Posterior cingulate gyrus (tissue), 11 donors: ENCODE measurements at places on chromosomes 1 and 21.

DNA sequence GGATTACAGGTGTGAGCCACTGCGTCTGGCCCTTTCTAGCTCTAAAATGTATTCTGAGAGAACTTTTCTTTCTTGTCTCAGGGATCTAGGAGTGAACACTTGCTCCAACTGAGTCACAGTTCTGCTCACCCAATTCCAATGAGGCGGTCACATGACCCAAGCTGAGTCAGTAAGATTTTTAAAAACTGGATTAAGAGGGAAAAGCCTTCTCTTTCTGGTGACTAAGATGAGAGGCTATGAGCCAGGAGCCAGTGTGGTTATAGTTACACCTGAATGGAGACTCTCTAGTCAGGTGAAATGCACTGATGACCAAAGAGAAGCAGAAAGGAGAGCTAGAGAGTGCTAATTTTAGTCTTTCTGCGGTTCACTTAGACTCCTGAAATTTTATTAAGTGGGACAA is 9.5 kb upstream of the DEPDC1 start:
- no peak for DNase-seq

DNA sequence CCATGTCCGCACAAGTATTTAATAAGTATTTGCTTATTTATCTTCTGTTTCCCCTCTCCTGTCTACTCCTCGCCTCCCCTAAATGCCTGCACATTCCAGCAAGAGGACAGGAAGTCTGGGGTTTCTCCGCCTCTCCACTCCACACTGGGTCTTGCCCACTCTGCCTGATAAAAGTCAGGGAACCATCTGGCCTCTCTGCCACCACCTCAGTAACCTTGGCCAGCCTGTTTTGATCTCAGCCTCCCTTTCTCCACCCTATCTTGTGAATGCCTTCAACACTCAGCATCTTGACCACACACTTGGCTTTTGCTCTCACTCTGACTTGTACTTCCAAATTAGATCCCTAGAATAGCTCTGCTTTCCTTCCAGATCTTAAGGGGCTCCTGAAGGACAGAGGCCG is 165.3 kb upstream of the UBE2U start:
- no peak for DNase-seq

DNA sequence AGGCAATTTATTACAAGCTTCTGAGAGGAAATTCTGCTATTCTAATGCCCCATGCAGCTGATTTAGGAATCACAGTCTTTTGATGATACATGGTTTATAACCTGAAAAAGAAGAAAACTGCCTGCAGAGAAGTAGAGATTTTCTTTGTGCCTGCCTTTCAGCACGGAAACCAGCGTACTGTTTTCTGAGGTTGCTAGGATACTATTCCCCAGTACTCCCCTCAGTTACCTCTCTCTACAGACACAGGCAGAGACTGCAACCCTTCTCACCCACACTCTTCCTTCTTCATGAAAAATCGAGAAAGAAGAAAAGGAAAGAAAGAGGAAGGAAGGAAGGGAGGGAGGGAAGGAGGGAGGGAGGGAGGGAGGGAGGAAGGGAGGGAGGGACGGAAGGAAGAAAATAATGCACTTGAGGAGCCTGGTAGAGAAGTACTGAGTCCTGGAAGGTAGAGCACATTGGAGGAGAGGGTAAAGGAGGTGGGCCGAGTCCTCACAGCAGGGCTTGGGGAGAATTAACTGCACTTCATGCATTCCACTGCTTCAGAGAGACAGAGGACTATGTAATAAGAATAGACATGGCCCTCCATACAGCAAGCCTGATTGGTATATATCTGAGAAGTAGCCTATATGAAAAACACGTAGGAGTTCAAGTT is 21.9 kb downstream of the RGS2 start:
- no peak for DNase-seq

DNA sequence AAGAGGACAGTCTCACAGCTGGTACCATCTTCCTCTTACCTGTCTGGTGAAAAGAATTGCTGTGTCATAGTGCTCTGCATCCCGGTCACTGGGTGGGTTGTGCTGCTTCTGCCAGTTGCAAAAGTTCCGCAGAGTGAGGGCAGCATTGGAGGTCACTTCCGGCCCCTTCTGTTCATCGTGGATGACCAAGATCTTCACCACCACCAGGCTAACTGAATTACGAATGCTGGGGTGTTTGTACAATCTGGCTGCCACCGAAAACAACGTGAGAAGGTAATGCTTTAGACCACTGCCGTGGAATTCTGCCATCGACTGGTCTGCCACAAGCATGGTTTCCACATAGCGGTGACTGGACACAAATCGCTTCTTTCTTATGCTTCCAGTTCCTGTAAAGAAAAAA is 2.9 kb downstream of the ADAMTS1 start:
- DNase-seq: no peak

DNA sequence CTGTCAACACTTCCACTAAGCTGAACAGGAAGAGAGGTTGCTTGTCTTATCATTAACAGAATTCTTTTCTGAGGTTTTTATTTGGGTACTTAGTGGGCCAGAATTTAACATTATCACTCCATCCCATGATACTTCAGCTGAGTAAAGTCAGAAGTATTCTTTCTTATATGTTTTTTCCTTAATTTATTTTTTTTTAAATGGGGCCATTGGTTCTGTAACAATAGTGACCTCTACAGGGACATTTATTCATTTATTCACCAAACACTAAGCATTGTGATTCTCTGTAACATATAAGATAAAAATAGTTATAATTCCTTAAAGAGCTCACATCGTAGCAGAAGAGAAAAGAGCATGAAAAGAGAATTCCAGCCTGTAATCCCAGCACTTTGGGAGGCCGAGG is 9.8 kb downstream of the GREM2 start:
- no peak for DNase-seq

DNA sequence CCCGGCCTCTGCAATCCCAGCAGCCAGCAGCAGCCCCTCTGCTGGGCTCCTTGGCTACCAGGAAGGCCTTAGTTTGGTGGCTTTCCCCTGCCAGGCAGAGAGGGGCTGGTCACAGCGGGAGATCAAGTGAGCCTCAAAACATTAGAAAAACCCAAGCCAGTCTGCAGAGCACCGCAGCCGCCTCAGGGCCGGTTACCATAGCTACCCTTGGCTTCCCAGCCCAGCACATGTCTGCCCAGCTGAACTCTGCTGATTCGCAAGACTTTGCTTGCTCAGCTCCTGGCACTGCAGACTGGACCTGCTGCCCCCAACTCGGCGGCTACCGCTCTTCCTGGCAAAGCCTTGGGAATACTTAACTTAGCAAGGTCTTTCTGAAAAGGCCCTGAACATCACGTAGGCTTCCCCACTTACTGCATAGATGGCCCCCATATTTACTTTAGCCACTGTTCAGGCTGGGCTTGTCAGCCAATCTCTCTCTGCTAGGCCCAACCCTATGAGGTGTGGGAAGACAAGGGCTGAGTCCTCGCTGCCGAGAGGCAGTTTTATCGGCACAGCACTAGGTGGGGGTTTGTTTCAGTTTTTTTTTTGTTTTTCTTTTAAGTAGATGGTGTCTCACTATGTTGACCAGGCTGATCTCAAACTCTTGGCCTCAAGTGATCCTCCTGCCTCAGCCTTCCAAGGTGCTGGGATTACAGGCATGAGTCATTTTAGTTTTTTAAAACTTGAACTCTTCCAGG is 28.6 kb upstream of the PLEKHG5 start:
- DNase-seq: peak; percentile 68

DNA sequence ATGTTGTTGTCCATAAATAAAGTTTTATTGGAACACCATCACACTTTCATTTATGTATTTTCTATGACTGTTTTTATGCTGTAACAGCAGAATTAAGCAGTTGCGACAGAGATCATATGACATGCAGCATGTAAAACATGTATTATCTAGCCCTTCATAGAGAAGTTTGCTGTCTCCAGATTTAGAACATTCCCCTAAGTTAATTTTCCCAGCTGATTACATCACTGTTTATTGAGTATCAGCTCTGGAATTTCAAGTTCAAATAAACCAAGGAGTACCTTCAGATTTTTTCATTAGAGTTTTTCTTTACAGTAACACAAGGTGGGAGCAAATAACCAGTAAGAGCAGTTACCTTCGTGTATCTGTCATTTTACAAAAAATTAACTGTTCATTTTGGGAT is 792.8 kb downstream of the USP25 start:
- no peak for DNase-seq

- no peak for DNase-seq
Observed at GRCh38 chr1:246001142-246001836, 505.8 kb downstream of the SMYD3 start.

GRCh38 chr21:36419996-36420395 is 34.8 kb downstream of the CHAF1B start:
- DNase-seq: peak; percentile 68

GRCh38 chr1:41847733-41848132 is 71.0 kb downstream of the HIVEP3 start:
- no peak for DNase-seq

- no peak for DNase-seq
Observed at GRCh38 chr1:214476986-214477870, 74.2 kb downstream of the PTPN14 start.

GRCh38 chr1:92728697-92729096 is 56.2 kb downstream of the EVI5 start:
- no peak for DNase-seq

- no peak for DNase-seq
Observed at GRCh38 chr1:107122225-107122624, 18.6 kb upstream of the NTNG1 start.

GRCh38 chr1:27632387-27633297 is 2.3 kb downstream of the FGR start:
- no peak for DNase-seq

DNA sequence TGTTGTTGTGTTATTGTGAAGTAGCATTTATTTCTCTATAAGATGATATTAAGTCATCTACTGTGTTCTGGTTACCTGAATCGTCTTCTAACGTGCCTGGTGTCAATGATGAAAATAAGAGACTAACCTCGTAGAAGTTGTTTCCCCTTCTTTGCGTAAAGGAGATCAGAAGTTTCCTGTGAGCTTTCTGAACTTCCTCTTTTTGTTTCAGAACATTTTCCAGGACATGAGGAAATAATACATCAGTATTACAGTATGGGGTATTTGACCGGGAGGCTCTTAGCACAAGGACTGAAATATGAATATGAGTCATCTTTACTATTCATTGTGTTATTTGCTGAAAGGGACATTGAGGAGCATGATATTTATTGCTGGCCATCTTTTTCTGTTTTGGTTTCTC is 1.3 kb downstream of the ST6GALNAC3 start:
- DNase-seq: no peak

DNA sequence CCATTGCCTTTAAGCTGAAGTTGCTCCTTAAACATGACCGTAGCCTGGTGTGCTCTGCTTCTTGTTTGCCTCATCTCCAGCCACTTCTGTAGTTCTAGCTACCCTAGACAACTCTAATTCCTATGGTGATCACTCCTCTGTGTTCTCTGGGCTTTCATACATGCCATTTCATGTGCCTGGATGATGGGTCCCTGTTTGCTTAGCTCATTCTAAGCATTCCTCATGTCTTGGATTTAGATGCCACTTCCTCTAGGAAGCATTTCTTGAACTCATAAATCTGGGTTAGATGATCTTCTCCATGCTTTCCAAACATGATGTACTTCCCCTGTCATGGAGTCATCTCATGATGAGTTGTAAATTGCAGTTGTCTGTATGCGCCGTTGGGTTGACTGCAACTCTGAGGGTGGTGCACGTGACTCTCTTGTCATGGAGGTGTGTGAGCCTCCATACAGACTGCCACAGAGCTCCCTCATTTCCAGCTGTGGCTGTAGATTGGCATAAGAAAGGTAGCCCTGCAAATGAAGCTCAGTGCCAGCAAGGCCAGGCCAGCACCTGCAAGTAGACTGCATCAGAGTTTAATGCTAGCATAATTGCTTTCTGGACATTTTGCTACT is 77.2 kb downstream of the LAMC1 start:
- no peak for DNase-seq

GRCh38 chr1:81679942-81680341 is 120.8 kb upstream of the ADGRL2 start:
- DNase-seq: no peak
